ENCODE measurements at places on chromosomes 16 and 17.

- no peak for DNase-seq
Measured at GRCh38 chr16:61871837-61872777, 164.1 kb downstream of the CDH8 start.

DNA sequence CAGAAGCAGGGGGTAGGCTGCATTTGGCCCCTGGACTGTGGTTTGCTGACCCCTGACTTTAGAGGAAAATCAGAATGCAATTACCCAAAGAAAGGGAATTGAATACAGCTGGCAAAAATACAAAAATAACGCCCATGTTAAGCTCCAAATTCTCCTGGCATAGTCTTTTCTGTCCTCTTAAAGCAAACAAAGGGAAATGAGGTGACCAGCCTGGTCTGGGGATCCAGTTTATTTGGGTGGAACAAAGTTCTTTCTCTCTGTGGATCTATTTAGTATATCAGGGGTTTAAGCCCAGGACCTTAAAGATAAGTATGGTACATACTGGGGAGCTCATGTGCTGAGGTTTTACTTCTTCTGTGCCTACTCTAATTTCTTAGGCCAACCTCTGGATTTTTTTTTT lies 23.5 kb downstream of the DNAJA2 start:
- DNase-seq, result no peak

DNA sequence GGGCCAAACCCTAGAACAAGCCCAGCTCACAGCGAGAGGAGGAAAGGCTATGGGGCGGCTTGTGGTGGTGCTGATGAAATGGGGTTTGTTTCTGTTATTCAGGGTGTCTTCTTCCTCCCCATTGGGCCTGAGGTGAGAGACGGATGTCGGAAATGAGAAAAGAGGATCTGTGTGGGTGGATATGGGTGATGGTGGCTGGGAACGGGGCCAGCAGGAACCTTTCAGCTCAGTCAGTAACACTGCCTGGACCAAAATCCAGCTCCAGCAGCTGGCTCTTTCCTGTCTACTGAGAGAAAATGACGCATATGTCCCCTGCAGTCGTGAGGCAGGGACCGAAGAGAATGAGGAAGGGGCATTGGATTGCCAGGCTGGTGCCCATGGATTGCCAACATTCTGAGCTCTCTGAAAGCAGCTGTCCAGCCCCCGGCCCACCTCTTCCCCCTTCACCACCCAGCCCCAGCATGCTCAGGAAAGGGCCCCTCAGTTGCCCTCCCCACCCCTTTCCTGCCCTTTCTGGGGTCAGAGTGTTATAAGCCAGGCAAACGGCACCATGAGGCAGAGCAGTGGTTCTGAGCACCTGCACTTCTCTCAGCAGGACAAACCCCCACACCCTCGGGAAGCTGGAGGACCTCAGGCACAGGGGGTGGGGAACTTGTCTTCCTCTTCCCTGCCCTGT lies 4.0 kb downstream of the MYH3 start:
- no peak for DNase-seq

DNA sequence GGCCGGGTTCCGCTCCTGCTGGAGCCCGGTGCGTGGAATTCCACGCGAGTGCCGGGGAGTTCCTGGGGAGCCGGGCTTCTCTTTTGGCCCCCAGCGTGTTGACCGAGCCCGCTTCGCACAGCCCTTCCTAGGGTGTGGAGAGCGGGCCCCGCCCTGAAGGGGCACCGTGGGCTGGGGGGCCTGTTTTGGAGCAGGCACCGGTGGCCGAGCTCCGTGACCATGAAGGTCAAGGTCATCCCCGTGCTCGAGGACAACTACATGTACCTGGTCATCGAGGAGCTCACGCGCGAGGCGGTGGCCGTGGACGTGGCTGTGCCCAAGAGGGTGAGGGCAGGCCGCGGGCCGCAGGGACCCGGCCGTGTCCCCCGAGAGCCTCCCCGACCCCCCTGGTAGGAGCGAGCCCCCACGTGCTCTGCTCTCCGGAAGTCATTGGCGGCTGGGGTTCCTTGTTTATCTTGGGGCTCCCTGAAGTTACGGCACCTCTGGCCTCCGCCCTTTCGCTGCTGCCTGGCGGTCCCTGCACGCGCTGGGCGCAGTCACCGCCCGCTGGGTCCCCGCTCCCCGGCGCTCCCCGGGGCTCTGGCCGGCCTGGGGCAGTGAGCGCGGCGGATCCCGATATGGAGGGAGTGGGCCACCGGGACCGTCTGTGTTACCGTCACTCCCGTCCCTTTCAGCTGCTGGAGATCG lies 528 bp downstream of the HAGHL start:
- no peak for DNase-seq

DNA sequence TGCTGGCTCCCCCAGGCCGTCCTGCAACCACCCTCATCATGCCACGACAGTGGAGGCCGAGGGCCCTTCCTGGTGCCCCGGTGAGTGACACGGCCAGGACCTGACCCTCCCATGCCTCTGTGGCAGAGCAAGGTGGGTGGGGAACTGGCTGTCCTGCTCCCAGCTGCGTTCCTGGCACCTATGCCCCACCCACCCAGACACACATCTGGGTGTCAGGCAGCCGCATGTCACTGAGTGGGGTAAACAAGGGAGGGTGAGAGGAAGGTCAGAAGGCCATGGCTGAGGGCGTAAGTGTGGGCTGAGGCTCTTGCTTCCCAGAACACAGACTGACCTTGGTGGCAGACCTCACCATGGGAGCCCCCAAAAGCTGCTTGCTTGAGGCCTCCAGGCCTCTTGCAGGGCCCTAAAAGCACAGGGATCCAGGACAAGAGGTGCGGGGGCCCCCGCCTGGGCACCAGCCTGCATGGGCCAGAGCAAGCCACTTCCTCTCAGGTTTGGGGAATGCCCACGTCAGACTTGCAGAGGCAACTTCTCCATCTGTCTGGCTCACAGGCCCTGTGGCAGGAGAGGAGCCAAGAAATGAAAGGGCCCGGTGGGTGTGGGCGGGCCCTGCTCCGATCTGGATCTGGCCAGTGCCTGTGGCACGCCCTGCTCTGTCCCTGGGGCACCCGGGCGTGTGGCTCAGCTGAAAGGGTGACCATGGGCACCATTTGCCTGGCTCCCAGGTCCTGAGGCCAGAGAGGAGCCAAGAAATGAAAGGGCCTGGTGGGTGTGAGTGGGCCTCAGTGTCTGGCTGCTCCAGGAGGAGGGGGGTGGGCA lies 3.9 kb upstream of the CCDC57 start:
- DNase-seq, result no peak

DNA sequence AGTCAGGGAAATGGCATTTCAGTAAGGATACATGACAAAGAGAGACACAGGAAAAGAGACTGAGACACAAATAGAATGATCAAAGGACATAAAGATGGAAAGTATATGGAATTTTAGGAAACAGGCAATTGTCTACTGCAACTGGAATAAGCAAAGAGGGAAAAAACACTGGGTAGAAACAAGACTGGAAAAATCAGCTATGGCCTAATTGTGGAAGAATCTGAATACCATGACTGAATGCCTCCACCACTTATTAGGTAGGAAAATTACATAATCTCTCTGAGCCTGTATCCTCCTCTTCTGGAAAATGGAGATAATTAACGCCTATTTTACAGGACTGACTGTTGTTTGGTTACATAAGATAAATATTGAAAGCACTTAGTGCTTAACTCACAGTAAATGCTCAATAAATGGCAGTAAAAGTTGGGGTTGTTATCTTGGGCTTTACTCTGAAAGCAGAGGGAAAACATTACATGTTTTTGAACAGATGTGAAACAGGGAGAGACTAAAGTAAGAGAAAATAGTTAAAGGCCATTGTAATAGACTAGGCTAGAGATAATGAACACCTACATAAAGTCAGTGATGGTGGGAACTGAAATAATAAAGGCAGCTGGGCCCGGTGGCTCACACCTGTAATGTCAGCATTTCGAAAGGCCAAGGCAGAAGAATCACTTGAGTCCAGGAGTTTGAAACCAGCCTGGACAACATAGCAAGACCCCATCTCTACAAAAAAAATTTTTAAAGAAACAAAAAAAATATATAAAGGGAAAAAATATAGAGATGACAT lies 63.5 kb upstream of the C17orf78 start:
- DNase-seq, result no peak

GRCh38 chr17:74466111-74466827 lies at the start of gene CD300A:
TSS of gene CD300A (plus strand) at chr17:74466634. CDS start at chr17:74466704, 70 bp downstream.
- no peak for DNase-seq

DNA sequence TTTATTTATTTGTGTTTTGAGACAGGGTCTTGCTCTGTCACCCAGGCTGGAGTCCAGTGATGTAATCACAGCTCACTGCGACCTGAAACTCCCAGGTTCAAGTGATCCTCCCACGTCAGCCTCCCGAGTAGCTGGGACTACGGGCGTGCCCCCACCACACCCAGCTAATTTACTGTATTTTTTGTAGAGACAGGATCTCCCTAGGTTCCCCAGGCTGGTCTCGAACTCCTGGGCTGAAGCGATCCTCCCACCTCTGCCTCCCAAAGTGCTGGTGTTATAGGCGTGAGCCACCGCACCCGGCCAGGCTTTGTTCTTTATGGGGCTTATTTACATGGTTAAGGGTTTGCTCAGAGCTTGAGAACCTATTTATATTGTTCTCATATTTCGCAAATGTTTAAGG lies 5.8 kb upstream of the MEIOB start:
- no peak for DNase-seq

GRCh38 chr16:15765880-15766279 lies 90.9 kb downstream of the MYH11 start:
- no peak for DNase-seq

DNA sequence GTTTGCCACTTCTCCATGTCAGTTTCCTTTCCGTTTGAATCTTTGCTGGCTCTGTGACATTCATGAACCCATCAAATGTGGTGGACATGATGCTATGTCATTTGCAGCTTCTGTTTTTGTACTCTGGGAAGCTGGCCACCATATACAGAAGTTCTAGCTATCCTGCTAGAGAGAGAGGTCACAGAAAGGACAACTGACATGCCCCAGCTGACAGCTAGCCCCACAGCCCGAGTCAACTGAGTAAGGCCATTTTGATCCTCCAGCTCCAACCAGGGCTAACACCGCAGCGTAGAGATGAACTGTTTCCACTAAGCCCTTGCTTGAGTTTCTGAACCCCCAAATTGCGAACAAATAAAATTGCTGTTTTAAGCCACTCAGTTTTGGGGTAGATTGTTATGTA lies 33.8 kb downstream of the CCDC42 start:
- no peak for DNase-seq

DNA sequence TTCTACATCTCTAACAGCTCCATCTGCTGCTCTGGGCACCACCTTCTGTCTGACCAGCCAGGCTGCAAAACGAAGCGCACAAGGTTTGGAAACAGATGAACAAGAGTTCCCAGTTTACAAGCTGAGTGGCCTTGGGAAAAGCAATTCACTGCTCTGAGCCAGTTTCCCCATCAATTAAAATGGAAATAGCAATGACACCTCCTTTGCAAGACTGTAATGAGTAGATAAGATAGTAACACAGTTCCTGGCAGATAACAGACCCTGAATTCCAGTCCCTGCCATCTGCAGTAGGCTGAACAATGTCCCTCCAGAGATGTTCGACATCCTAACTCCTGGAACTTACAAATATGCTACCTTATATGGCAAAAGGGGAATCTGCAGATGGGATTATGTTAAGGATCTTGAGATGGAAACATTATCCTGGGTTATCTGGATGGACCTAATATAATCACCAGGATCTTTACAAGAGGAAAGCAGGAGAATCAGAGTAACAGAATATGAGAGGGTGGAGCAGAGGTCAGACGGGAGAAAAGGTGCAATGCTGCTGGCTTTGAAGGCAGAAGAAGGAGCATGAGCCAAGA lies 27.9 kb downstream of the CPPED1 start:
- DNase-seq, result no peak

- no peak for DNase-seq
Measured at GRCh38 chr17:82794781-82795482, 43.1 kb downstream of the TBCD start.

GRCh38 chr17:57242148-57242547 lies 14.2 kb upstream of the MSI2 start:
- DNase-seq, result no peak

- DNase-seq, result no peak
Measured at GRCh38 chr17:36661047-36661666, 59.8 kb downstream of the MRM1 start.

DNA sequence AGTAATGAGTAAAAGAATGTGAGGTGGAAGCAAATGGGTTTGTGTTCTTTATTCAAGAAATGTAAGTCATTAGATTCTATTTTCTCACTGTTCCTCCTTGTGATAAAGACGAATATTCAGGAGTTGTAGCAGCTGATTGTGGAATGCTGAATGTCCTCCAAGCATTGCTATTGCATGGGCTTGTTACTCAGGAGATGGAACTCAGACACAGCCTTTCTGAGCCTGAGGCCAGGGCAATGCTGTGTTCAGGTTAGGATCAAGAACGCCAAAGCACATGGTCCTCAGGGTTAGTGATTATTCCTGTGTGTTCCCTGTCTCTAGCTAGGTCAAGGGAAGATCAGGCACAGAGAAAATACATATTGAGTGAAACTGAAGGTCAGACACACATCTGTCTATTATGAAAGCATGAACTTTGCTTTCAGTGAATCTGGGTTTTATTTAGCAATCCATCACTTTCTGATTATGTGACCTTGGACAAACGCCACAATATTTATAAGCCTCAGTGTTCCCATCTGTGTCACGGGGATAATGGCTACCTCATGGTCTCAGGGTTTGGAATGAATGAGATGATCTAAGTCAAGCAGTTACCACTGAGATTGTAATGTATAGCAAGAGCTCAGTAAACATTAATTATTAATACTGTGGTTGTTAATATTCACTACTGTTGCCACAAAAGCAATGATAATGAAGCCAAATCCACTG lies 426.8 kb upstream of the DYNLRB2 start:
- DNase-seq, result no peak

DNA sequence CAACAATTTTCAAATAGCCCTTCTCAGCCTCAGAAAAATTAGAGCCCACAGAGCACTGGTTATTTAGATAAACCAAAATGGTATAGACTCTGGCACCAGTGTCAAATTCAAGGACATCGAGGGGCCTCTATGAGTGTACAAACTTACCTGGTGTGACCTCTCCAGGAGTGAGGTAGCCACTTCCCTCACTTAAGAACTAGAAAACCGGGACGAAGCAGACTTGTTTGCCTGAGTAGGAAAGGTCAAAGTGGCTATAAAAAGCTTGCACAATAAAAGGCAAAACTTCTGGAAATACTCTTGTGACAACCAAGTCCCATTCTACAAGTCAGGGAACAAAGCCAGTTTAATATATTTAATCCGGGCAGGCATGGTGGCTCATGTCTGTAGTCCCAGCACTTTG lies 39.2 kb upstream of the PRSS54 start:
- no peak for DNase-seq

- DNase-seq, result no peak
Measured at GRCh38 chr17:27466743-27467375, 10.6 kb downstream of the KSR1 start.
